ENCODE measurements at places on chromosomes 2 and 18.

GRCh38 chr2:8558096-8558495 lies 123.8 kb upstream of the ID2 start:
- no peak for DNase-seq

DNA sequence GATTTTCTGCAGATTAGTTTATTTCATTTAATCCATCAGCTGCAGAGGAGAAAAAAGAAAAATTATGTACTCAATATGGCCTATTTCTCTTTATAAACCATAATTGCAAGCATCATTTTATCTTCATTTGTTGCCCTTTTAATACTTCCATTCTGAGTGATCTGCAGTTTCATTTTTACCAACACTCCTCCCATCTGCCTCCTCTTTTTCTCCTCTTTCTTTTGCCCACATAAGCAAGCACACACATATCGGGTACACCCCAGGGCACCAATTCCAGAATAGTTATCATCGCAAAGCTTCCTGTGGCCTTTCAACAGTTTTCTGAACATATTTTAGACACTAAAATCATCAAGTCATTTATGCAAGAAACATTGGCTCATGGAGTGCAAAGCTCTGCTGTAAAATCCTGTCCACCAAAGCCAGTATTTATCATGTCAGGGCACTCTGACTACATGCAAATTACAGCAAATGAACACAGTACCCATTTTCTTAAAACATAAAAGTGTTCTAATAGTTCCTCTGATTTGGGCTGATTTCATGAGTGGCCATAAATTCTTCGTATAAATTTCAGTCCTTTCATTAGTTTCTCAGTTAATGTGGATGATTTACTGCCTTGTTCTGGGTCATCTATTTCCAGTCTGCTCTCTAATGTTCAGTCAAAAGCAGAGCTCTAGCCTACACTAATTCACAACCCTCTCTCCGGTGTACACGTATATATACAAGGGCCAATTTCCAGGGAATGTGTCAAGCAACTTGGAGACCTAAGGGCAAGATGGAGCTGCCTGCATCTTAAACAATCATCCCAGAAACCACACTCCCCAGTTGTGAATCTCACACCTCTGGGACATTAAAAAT lies 281.3 kb downstream of the STK39 start:
- no peak for DNase-seq

- DNase-seq, result no peak
These were observed 26.3 kb downstream of the NDC80 start for GRCh38 chr18:2597639-2598038.

- no peak for DNase-seq
These were observed 60.0 kb upstream of the OTOF start for GRCh38 chr2:26537826-26538475.

GRCh38 chr18:8863427-8863826 lies 158.1 kb downstream of the MTCL1 start:
- DNase-seq, result no peak

GRCh38 chr2:55120634-55121359 lies 70.5 kb upstream of the RTN4 start:
- no peak for DNase-seq

DNA sequence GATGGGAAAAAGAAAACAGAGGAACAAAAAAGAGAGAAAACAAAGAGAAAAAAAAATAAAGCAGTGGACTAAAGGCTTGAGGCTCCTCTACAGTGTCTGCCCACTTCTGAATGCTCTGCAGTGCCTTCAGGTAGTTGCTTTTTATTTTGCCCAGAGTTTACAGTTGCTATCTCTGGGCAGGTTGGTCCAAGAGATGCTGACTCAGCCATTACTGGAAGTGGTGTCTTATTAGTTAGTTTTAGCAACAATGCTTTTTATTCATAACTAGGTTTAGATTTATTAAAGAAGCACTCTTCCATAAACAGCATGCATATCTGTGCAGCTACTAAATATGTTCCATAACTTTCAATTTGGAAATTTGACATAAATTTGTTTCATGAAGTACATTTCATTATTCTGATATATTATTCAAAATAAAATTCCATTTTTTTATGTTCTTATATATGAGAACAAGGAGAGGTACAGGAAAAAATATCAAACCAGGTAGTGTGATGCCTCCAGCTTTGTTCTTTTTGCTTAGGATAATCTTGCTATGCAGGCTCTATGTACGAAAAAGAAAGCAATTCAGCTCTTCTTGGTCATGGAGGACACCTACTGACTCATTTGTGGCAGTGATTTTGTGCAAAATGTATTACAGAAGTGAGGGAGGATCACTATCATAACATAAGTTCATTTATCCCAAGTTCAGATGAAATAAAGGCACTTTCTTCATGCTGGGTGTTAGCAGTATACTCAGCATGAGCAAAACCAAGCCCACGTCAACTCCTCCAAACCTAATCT lies 69.5 kb downstream of the RPIA start:
- DNase-seq, result no peak

GRCh38 chr2:37387148-37387835 lies 42.9 kb downstream of the QPCT start:
- no peak for DNase-seq
